ENCODE measurements at places on chromosomes 5 and 9.

DNA sequence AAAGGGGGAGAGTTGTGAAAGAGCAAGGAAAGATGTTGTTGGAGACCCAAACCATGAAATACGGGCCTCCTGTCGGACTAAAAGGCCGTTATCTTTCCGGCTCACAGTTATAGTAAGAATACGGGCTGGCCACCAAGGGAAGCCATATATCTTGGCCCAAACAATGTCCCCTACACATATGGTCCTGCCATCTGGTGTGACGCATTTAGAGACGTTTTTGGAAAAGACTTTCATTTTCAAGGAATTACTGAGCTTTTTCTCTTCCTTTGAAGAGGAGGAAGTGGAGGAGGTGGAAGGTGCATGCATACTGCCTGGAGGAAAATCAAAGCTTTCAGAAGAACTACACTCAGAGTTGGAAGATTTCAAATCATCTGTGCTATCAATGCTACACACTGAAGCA lies 26.7 kb downstream of the PWWP2A start:
- DNase-seq: no peak

DNA sequence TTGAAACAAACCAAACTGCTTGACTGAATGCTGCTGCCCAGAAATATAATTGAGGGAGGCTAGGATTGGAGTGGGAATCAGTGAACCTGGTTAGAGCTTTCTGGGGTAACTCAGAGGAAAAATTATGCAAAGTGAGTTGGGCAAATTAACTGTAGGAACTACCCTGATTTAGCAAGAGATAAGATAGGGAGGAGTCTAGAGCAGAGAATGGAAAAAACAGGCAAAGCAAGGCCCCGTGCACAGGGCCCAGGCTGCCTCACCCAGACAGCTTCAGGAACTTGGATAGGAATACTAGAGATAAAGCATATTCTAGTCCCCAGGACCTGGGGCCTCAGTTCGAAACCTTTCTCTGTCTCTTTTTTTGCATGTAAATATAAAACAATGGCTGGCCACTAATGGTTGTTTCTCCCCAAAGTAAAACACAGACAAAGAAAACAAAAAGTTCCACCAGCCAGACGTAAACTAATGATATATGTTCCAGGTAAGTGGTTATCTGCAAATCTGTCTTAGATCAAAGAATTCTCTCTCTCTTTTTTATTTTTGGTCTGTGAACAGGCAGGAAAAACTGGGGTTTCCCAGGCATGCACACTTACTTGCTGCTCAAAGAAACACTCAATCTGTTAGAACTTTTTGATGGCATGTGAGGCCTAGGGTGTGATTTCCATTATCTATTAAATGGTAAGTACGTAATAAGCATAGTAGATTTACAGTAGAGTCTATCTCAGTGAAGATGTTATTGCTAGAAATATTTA lies 168.1 kb upstream of the MAP3K1 start:
- no peak for DNase-seq

- DNase-seq: no peak
Observed at GRCh38 chr5:58299256-58299655, 160.6 kb downstream of the PLK2 start.

GRCh38 chr5:113057557-113057984 lies 81.0 kb downstream of the DCP2 start:
- DNase-seq: no peak

DNA sequence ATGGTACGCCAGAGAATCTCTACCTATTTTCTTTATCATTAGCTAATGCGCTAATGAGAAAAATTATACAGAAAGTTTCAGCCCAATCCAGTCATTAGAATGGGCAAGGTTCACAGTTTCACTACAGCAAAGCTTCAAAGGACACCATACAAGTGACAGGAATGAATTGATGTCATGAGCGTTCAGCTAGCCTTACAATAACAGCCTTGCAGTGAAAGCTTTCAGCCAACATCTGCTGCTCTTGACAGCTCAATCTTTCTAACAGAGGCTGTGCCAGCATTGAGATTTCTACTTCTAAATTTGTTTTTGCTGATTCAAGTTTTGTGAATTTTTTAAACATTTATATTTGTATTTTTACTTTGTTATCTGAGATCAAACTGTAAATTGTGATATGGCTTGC lies 302.4 kb upstream of the FAM174A start:
- no peak for DNase-seq

DNA sequence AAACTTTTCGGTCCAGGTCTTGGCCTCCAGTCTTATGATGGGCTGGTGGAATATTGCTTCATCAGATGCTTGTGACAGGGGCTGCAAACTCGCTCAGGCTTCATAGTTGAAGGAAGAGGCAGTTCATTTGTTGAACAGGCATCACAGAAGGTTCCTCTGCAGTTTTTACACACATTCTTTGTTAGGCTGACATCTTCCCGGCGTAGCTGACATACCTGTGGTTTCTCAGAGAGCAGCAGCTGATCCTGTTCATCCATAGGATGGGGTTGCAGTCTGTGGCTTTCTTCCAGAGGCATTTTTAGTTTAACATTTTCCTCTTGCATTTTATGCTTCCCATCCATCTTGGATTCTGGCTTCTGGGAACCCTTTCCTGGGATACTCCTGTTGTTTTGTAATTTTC lies 1255.2 kb downstream of the EFNA5 start:
- DNase-seq: no peak

Measured in DMS 273 treated with DMSO at 0.1 percent for 48 hours (cell line).